ENCODE measurements at places on chromosomes 6 and 20. TPM values are rescaled to one million over a fixed set of nuclear protein-coding genes. Genes with fewer than 3 reads are reported as not detected.

DNA sequence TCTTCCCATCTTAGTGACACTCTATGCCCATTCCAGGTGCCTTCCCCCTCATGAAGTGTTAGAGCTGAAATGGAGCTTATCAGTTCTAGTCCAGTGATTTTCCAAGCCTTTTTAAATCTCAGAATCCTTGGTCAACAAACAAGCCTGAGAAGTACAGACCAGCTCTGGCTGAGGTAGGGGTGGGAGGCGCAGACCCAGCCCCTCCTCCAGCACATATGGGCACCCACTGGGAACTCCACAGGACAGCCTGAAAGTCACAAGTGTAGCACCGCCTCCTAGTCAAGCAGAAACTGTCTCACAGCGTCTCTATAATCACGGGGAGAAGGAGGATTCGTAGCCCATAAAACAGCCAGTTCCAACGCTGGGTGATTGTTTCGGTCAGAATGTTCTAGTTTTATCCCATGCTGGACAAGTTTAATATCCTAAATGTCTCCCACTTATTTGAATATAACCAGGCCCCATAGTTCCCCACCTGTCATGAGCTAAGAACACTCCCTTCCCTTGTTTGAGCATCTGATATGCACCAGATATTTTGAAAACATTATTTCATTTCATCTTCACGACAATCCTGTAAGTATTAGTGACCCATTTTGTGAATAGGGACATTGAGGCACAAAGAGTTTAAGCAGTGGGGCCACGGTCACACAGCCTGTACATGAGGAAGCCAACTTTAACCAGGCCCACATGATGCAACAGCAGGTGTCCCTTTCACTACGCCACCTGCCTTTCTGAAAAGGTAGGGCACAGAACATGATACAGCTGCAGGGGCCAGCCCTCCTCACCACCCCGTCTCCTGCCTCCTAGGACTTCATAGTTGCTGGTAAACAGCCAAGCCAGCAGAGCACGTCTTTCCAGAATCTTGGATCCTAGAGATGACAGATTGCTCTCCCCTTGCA lies 40.1 kb downstream of the TRAF3IP2 start:
- no peak for DNase-seq

The ANKRD66 gene
- not detected for total RNA-seq

DNA sequence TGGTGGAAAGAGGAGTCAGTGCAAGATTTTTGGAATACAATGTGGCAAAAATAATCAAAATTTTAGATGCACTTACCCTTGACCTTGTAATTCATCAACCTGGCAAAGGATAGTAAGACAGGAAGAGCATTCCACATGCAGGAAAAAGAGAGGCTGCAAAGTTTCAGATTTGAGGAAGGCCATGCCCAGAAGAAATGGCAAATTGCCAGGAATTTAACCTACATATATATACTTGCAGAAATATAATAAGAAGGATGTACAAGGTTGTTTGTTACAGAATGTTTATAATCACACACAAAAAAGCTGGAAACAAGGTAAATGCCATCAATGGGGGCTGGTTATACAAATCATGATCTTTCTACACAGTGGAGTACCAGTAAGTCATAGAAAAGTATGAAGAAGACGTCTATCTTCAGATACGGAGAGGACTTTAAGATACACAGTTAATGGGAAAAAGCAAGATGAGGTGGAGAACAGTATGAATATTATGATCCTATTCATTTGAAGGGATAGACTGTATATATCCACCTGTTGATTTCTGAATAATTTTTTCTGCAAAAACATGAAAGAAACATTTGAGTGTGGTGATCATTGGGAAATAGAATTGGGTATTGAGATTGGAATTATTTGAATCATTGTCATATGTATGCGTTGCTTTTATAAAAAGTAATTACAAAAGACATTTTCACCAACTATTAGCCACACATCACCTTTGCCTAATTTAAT lies 253.8 kb downstream of the TBC1D7 start:
- no peak for DNase-seq

- no peak for DNase-seq
Measured at GRCh38 chr6:148286563-148286962, 56.1 kb upstream of the SASH1 start.

The ESR1 gene
- total RNA-seq: 0.54 TPM

GRCh38 chr6:36984581-36985416 lies 1.2 kb downstream of the MTCH1 start:
- DNase-seq: peak; percentile 55

- DNase-seq: no peak
Measured at GRCh38 chr20:31473331-31474096, 1.4 kb downstream of the DEFB124 start.

GRCh38 chr6:53347250-53347920 lies 1.4 kb downstream of the ELOVL5 start:
- peak; percentile 13 for DNase-seq

The HNF4A gene
- 0.27 TPM for total RNA-seq

DNA sequence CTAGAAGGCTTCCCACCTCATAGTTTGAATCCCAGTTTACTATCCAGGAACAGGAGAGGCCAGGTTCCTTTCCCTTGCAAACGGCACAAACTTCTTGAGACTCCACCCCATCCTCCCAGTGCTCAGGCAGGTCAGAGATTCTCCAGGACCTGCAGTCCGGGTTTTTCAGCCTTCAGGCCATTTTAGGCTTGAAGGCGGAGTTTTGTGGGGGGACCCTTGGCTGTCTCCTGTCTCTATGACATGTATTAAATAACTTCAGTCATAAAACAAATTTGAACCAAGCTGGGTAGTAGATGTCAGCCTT lies 230.1 kb downstream of the NFATC2 start:
- DNase-seq: no peak

DNA sequence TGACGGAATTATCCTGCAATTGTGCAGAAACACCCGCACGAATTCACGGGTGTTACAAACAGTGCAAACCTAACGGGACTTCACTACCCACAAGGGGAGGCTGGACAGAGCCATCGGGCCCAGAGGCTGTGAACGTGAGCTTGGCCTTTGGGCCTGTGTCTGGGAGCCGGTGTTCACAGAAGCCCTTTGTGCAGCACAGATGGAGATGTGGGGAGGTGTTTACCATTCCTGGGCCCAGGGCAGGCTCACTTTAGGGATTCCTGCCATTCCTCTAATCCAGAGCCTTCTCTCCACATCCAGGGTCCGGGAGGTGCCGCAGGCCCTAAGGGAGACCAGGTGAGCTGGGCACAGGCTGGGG lies 15.0 kb downstream of the COL9A3 start:
- no peak for DNase-seq

- DNase-seq: no peak
Measured at GRCh38 chr6:6998194-6998569, 109.6 kb upstream of the RREB1 start.

The DTNBP1 gene
- 19.6 TPM for total RNA-seq

The ADNP gene
- total RNA-seq: 59.6 TPM

DNA sequence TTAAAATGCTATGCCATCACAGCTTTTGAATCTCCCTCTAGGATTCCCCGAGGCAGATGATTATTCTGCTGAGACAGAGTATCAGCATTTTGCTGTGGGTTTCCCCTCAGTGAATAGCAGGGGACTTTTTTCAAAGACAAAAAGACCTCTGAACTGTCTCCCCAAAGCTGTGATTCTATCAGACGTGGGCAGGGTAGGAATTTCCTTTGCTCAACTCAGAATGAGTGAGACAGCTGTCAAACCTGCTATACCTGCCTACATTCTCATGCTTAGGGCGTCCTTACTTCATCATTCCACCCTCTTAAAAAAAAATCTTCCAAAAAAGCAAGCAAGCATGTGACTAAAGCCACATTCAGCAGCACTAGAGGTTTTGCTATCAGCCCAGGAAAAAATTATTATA lies 147.6 kb upstream of the FAM83B start:
- DNase-seq: no peak

- no peak for DNase-seq
Measured at GRCh38 chr6:4397307-4397706, 261.9 kb upstream of the ECI2 start.

The NOTCH4 gene
- total RNA-seq: 0.58 TPM

- no peak for DNase-seq
Measured at GRCh38 chr6:74093361-74093760, 397.4 kb downstream of the CD109 start.

The PRL gene
- total RNA-seq: 0.24 TPM

DNA sequence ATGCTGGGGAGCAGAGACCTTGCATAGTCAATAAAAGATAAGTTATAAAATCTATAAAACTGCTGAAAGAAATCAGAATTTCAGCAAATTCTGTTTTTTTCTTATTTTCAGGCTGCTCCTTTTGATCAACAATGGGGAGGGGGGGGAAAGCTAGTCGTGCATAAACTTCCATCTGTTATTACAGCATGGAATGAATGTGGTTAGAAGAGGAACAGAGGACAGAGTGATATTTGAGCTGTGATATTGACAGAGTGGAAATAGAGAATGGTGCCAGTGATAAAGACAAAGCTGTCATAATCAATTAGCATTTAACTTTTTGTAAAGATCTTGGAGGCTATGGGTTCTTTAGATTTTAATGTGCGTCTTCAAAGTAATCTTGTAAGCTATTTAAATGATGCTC lies 43.4 kb upstream of the QKI start:
- no peak for DNase-seq

DNA sequence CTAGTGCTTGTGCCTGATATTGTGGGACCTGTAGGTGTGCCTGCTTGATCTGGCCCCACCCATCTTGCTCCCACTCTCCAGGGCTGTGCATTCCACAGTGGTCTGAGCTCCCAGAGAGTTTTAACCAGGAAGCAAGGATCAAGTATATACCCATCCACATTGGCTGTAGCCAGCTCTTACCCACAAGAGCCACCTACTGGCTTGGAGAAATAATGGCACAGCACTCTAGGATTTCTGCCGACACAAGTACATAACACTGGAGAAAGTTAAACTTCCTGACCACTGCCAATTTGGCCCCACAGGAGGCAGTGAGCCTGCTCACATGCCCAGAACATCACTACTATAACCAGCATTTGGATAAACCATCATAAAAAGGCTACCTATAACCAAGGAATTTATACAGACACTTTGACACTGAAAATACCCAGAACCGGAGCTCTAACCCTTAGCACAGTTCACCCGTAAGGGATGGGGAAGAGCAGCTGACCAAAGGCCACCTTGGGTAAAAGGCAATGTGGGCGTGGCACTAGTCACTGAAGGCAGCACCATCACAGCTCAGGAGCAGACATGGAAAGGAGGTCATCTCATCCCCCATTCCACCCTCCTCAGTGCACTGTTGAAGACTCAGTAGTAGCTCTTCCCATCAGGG lies 440.4 kb downstream of the BTBD3 start:
- no peak for DNase-seq

The MYO6 gene
- total RNA-seq: 0.71 TPM

The LTB gene
- total RNA-seq: 186 TPM

GRCh38 chr6:5025911-5026819 lies 22.3 kb upstream of the RPP40 start:
- DNase-seq: no peak

The CDH26 gene
- 0.84 TPM for total RNA-seq

DNA sequence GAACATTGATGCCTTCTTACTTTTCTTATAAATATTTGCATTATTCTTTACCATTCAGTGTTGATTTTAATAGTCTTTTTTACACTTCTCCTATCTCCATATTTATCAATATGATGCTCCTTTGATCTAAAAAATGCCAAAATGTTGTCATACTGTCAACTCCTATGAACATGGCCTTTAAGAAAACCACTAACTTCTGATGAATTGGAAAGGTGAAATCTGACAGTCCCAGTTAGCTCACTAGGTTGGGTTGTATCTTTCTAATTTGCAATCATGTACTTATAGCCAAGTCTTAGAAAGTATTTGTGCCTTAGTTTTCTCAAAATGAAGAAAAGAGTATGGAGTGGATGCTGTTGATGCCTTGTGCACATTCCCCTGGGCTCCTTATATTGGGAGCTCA lies 75.4 kb upstream of the SPACA1 start:
- DNase-seq: no peak

GRCh38 chr6:43516697-43517504 lies at the start of the genes POLR1C and YIPF3:
POLR1C (plus strand) TSS chr6:43517089; CDS start chr6:43517110, 21 bp downstream.
YIPF3 (minus strand) TSS chr6:43516926; CDS start chr6:43516807, 119 bp downstream.
- peak; percentile 96 for DNase-seq

The CGA gene
- not detected for total RNA-seq

- no peak for DNase-seq
Measured at GRCh38 chr6:113412589-113413357, 444.4 kb upstream of the MARCKS start.

DNA sequence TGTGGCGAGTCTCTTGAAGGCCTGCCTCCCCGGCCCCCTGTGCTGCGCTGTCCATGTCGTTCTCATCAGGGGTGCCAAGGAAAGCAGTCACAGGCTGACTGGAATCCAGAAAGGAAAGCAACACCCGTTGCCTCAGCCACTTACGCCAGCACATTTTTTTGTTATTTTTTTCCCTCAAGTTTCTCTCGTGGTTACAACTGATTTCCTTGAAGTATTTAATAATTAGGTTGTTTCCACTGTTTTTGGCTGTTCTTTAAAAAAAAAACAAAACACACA lies 17.9 kb upstream of the SLC22A1 start:
- no peak for DNase-seq

GRCh38 chr6:27768556-27768955 lies 143.6 kb downstream of the OR2B2 start:
- no peak for DNase-seq

- no peak for DNase-seq
Measured at GRCh38 chr6:125312478-125312877, 10.7 kb upstream of the HDDC2 start.

DNA sequence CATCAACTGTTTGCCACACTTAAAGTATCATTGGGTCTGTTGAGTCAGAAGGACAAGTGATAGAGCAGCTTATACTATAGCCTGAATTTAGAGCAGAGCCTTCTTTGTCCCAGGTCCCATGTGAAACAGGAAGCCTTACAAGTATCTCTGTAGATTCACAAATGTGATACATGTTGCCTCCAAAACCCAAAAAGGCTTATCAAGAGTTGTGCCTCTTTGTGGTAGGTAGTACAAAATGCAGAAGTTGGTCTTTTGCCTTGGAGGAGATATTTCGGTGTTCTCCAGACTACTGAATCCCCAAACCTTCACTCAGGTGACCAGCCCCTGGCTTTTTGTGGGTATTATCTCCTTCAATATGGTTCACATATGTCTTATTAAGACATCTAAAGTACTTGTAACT lies 172.8 kb upstream of the PROKR2 start:
- no peak for DNase-seq

The NRSN1 gene
- total RNA-seq: not detected

The TRAPPC3L gene
- not detected for total RNA-seq

The HCK gene
- not detected for total RNA-seq

DNA sequence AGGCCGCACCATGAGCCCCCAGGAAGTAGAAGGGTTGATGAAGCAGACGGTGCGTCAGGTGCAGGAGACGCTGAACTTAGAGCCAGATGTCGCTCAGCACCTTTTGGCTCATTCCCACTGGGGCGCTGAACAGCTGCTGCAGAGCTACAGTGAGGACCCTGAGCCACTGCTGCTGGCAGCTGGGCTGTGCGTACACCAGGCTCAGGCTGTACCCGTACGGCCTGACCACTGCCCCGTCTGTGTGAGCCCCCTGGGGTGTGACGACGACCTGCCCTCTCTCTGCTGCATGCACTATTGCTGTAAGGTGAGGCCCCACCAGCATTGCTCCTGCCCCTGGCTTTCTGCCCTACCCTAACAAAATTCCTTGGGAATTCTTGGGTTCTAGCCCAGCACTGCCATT lies 13.1 kb downstream of the DNPH1 start:
- no peak for DNase-seq

The LTV1 gene
- total RNA-seq: 98.9 TPM

Data from activated T-cell treated with anti-CD3 and anti-CD28 coated beads, Interleukin-2, amount 50 U/mL, for 4 hours (primary cell).